ENCODE measurements at places on chromosomes 6 and 20.

DNA sequence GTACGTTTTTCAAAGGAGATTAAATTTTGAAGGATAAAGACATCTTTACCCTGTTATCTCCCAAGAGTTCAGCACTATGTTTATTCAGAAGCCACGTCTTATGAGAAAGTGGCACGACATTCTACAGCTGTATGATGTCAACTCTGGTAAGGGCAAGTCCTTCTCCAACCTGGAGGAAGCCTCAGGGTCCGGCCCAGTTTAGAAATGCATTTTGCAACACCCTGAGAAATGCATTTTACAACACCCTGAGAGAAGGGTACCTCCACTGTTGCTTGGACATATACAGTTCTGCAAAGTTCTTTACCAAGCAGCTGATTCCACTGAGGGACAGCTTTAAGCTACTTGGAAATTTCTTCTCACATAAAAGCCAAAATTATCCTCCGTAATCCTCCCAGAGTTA, 17.5 kb downstream of the NAPB start:
- no peak for DNase-seq

DNA sequence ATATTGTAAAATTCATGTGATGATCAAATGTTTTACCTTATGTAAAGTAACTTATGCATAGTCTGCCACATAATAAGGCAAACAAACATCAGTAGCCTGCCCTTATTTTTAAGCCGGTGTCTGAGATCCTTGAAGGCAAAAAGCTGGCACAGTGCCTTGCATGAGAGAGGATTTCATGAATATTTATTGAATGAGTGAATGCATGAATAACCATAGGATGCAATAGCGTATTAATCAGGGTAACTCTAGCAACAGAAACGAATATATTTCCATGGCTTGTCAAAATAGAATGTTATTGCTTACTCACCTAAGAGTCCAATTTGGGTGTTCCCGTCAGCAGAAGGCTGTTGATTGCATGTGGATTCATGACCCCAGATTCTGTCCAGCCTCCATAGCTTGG, 34.9 kb downstream of the BTBD3 start:
- no peak for DNase-seq

DNA sequence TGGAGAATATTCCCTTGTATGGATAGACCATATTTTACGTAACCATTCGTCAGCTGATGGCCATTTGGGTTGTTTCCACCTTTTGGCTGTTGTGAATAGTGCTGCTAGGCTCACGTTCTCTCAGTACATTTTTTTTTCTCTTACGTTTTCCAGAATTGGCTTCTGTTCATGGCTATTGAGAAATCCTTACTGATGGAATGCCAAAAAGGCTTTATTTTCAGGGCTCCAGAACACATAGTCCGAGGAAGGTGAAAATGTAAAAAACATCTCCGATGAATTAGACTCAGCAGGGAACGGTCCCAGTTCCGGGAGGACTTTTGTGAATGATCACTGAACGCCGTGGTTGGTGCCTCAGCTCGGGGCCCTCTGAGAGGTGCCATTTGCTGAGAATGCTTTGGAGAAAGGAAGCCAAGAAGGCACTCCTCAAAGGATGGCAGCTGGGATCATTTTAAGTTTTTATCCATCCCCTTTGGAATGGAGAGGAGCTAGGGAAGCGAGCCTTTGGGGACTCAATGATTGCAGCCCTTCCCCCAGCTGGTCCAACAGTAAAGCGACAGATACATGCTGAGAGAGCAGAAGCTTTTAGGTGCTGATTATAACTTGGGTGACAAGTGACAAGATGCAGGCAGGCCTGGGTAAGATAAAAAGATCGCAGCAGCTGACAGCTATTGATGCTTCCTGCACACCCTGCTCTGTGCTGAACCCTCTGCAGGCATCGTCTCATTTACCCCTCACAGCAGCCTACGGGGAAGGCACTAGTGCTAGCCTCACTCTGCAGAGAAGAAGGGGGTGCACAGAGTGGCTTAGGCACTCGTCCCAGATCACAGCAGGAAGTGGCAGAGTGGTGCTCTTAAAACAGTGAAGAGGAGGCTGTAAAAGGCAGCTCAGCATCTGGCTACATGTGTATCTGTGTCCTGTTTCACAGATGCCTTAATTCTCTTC, 133.4 kb upstream of the KCNG1 start:
- no peak for DNase-seq

GRCh38 chr6:166751051-166751595, 124.1 kb upstream of the RPS6KA2 start:
- DNase-seq = no peak

DNA sequence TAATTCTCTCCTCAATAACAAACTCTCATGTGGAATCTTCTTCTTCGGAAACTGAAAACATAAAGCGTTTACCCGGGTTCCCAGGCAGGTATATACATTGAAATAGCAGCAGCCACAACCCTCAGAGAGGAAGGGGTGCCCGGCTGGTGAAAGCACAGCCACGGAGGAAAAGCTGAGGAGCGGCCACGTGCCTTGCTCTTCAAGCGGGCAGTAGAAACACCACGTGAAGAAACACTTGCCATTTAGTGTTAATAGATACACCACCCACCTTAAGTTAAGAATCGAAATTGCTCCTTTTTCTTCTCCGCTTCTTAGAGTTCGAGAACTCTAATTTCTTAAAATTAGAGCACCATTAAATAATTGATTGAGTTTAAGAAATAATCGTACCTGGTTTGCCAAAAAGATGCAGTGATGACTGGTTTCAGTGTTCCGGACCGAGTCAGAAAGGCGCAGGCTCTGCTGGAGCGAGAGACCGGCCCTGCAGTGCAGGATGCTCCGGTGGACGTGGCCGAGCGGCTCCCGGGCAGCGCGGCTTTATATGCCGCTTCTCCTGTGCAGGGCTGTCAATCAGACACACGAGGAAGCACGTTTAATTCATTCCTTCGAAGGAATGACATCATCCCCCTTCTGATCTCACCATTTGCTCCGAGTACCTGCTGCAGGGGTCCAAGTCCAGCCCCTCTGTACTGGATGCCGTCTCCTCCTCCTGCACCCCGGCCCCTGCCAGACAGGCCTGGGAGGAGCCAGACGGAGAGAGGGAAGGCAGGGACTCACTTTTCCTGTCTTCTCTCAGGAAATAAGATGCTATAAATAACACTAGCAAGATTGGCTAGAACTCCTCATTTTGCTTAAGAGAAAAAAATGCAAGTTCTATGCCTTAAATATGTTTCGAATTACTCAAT, at the start of gene THBS2:
Gene THBS2, minus strand, starts transcription at position 510 of the 902 bp plus-strand sequence. CDS start 3,062 bp downstream, outside the sequence.
- no peak for DNase-seq

DNA sequence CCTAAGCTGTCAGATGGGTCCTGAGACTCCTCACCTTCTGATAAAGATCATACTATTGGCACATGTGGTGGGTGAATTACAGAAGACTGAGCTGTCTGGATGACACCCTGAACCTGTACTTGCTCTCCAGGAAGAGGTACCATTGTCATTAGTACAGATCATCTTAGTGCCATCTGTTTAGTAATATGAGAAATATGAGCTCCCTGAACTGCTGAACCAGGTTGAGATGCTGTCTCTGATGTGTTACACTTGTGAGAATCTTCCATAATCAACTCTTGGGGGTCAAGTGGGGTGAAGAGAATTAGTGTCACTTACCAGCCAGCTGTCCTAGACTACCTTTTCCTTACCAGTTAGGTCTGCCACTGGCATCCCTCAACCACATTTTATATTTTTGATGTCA, 531.0 kb downstream of the EPHA7 start:
- no peak for DNase-seq

DNA sequence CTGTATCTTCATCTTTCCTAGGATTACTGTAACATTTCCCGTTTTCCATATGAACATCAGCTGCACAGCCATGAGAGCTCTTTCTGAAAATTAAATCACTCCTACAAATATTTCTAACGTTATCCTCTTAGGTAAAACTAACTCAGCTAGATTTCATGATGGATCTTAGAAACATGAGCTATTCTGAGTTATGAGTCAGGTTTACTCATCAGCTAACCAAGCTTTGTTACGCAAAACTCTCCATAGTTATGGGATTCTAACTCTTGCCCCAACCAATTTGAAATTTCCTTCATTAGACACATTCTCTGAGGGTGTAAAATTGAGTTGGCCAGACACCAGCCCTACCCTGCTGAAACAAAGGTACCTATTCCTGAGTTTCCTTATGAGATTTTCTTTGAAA, 14.0 kb downstream of the DEFB110 start:
- no peak for DNase-seq

DNA sequence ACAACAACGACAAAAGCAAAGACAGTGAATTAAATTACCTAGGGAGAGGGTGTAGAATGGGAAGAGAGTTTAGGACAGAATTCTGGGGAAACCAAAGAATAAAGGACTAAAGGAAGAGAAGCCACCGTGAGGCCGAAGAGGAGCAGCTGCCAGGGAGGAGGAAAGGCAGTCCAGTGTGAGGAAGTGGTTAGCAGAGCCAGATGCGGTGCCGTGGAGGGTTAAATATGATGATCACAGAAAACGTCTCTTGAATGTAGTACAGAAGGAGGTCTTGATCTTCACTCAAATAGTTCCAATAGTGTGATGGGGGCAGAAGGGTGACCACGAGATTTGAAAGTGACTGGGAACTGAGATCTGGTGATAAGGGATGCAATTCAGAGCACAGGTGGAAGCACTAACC, 67.7 kb downstream of the TMEM244 start:
- no peak for DNase-seq

- DNase-seq = no peak
Measured at GRCh38 chr6:16793828-16794412, 32.7 kb upstream of the ATXN1 start.

DNA sequence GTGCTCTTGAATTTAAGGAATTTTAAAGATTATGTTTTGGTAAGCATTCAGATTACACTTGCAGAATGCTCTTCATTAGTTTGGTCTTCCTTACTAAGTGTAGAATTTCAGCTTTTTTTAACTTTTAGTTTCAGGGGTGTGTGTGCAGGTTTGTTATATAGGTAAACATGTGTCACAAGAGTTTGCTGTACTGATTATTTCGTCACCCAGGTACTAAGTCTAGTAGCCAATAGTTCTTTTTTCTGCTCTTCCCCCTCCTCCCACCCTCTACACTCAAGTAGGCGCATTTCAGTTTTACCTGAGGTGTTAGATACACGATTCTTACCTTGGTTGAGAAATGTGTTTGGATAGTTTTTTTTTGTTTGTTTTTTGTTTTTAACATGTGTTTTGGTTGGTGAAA, 68.3 kb downstream of the AFG1L start:
- DNase-seq = no peak

- no peak for DNase-seq
Measured at GRCh38 chr6:110643175-110643574, 166.8 kb upstream of the SLC22A16 start.

- peak; percentile 15 for DNase-seq
Measured at GRCh38 chr20:49668181-49668877, 45.3 kb downstream of the B4GALT5 start.

DNA sequence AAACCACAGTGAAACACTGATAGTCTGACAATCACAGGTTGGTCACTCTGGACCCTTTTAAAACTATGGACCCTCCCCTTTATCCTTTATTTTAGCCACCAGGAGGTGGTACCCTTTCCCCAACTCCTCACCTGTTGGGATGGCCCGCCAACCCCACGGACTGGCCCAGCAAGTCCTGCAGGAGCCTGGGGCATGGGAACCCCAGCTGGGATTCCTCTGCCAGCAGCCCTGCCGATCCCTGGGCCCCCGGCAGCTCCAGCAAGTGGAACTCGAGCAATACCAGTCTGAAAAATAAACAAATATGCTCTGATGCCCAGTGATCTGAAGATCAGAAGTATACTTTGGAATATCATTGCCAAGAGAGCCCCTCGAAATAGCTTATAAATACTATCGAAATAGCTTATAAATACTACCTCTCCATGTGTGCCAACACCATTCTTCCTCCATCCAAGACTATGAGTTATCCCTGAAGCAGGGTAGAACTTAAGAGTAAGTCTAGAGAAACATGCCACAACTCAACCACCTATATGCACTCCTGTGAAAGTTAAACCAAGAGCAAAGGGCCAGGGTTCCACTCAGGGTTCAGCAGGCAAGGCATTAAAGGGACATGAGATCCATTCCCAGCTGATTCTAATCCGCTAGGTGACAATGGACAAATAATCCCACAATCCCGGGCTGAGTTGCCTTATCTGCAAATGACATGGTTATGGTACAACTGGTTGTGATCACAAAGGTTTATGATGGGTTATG, 6.8 kb downstream of the SNRPB start:
- no peak for DNase-seq

DNA sequence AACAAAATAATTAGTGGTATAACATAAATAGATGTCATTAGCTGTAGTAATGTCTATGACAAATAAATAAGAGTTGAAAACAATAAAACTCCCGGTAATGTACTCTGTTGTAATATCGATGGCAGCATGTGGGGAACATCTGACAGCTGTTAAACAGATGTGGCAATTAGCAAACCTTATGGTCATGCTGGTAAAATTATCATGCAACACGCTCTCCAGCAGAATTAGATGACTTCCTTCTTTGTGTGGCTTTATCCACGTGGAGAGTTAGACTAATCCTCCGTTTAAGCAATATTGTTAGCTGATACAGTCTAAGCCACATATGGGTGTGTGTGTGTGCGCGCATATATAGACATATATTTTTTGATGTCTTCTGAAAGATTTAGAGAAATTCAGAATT, 77.7 kb upstream of the ZFP64 start:
- DNase-seq = no peak

All from activated CD8-positive, alpha-beta memory T cell treated with anti-CD3 and anti-CD28 coated beads for 48 hours (primary cell).